Gastrocnemius medialis (tissue), 4 donors: ENCODE measurements at places on chromosomes 16 and 17.

DNA sequence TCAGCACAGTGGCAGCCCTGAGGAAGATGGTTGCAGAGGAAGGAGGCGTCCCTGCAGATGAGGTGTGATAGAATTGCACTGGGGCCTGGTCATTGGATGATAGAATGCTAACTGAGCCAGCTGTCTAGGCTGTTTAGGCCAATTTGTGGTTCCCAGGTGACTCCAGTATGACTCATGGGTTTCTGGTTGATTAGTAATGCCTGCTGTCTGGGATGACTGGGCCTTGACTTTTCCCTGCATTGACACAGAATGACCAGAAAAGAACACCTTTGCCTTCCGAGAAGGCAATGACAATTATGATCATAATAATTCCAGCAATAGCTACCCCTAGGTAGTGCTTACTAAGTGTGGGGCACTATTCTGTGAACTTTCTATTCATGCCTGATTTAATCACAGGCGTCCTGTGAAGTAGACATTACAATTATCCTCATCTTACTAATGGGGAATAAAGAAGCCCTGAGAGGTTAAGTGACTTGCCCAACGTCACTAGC lies 31.5 kb downstream of the USP43 start:
- DNase-seq, result no peak

DNA sequence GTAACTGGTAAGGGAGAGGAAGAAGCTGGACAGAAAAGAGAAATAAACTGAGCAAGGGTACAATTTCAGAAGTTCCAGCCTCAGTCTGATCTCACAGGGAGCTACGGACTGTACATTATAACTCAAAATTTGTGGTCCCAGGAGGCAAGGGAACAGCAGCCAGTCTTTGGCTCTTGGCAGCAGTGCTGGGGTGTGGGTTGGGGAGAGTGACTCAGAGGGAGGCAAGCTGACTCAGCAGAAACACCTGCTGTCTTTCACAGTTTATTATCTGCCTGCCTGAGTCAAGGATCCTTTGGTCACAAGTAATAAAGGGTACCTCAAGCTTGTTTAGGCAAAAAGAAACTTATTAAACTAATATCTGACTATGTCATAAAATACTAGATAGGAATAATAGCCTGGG lies 73.5 kb upstream of the KIF2B start:
- no peak for DNase-seq

DNA sequence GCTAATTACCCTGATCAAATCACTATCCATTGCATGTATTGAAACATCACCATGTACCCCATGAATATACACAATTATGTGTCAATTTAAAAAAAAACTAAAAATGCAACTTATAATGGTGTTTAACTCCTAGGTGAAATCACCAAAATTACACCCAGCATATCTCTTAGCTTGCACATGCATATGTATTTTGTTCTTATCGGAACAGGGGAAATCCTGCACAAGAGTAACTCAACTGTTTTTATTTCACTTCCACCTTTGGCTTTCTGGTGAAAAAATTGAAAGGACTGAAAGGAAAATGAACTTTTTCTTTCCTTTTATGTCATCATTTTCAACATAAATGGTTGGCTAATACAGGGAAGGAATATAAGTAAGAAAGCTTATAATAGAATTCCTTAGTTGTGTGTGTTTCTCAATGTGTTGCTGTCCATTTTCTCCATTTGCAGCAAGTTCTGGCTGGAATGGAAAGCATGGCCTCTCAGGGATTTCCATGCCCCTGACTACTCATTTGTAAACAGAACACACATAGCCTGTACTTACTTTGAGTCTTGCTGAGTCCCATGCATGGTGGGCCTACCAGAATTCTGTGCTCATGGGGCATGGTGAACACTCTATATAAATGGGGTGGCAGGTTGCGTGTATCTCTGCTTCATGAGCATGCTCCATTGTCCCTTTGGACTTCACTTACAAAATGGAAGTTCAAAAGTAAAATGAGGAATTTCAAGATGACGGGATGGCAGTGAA lies 462.0 kb downstream of the HS3ST3B1 start:
- no peak for DNase-seq

DNA sequence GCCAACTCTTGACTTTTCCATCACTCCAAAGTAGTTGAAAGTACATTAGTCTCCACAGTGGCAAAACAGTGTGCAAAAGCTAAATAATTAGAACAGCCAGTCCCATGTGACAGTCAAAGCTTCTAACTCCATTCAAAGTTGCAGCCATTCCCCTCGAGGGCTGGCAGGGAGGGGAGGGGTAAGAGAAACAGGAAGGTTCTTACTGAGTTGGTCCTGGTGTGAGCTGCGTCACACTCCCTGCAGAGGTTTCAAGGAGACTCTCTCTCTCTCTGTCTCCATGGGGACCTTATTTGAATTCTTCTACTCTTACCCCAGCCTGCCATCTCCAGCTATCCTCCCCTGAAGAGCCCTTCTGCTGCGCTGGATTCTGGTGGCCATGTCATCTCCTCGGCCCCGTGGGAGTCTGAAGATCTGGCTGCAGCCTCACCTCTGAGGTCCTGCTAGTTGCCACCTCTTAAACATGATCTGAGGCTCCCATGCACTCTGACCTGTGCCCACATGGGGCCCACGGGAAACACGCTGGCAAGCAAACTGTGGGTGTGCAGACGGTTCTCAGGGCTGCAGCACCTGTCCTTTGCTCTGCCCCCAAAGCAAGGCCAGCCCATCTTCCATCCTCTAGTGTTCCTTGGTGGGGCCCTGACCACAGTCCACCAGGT lies 23.3 kb upstream of the STH start:
- no peak for DNase-seq

- no peak for DNase-seq
Measured at GRCh38 chr17:42097691-42098631, at the start of gene ZNF385C. ZNF385C (minus strand) TSS chr17:42098473; CDS start chr17:42063056, 35,417 bp downstream.

DNA sequence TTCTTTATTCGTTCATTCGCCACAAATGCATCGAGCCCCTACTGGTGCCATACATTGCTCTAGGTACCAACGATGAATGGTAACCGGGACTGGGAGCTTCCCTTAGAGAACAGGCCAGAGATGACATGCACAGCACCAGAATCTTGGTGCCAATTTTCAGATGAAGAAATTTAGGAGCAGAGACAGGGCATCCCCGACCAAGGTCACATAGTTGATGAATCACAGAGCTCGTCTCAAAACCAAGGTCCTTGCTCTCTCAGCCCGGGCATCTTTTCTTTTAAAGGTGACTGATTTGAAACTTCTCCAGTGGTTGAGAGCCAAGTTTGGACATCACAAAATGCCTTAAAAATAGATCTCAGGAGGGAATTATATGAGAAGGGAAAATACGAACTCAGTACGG lies 73.2 kb upstream of the C16orf82 start:
- no peak for DNase-seq

- no peak for DNase-seq
Measured at GRCh38 chr16:55249936-55250335, 74.1 kb upstream of the IRX6 start.

DNA sequence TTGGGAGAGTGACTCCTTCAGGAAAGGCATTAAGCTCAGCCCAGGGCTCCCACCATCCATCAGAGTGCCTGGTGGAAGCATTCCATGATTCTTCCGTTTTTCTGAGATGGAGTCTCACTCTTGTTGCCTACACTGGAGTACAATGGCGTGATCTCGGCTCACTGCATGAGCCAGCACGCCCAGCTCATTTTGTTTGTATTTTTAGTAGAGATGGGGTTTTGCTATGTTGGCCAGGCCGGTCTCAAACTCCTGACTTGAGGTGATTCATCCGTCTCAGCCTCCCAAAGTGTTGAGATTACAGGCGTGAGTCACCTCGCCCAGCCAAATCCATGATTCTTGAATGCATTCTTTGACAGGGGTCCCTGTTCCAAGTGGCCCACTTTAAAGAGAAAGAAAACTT lies 23.1 kb downstream of the MIS12 start:
- DNase-seq, result no peak
